ENCODE measurements at places on chromosomes 6 and 20.

DNA sequence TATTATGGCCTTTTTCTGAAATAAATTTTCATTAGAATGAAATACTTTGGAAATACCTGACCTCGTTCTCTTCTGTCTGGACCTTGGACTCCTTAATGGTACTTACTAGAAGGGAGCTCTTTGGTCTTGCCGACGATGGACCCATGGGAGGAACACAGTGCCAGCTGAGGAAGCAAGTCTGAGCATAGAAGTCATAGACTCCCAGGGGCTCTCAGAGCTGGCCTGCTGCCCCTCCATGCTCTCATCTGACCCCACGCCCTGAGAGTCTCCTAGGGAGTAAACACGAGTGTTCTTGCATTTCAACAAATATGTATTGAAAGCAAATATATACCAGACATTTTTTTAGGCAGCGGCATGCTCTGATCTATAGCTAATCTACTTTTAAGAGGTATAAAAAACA is 87.8 kb downstream of the PLEKHG1 start:
- no peak for DNase-seq

DNA sequence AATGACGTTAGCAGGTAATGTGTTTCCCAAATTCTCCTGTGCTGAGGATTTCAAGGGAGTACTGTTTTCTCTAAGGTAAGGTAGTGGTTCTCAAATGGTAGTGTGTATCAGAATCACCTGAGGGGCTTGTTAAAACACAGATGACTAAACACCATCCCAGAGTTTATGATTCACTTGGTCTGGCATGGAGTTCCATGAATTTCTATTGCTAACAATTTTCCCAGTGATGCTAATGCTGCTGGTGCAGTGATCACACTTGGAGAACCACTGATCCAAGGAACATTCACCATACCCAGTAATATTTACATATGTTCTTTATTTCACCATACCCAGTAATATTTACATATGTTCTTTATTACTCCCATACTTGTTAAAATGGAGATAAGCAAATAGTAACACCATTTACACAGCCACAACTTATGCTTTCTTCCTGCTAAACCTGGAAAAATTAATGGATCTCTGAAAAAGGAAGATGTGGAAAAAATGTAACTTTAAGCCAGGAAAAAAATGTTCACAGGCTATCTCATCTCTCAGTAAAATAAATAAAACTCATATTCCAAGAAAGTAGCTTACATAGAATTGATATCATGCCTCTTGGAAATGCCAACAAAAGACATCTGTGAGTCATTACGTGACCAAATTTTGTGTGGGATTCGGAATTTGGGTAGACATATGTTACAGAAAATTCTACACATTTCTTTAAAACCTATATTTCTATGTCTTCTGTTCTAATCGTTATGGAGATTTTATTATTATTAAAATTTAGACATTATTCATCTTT is 129.5 kb downstream of the MMUT start:
- DNase-seq, result no peak

DNA sequence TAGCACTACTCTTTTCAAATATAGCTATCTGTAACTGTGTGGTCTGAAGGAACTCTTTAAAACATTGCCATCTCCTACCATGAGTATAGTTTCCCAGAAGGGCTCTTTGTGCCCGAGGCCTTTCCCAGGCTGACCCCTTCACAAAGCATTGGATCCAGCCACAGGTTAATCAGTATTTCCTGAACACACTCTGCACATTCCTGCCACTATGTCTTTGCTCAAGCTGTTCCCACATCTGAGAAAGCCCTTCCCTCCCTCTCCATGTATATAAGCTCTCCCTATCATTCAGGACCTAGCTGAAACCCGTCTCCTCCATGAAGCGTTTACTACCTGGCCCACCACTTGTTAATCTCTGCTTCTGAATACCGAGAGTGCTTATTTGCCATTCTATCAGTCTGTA is 47.8 kb upstream of the PKHD1 start:
- no peak for DNase-seq

- no peak for DNase-seq
Measured at GRCh38 chr6:139270249-139270648, 21.5 kb downstream of the TXLNB start.

All from HEK293T (cell line).